Activated CD4-positive, alpha-beta T cell treated with anti-CD3 and anti-CD28 coated beads, Interleukin-2, amount 50 U/mL, for 48 hours (primary cell): ENCODE measurements at places on chromosomes 6 and 20.

DNA sequence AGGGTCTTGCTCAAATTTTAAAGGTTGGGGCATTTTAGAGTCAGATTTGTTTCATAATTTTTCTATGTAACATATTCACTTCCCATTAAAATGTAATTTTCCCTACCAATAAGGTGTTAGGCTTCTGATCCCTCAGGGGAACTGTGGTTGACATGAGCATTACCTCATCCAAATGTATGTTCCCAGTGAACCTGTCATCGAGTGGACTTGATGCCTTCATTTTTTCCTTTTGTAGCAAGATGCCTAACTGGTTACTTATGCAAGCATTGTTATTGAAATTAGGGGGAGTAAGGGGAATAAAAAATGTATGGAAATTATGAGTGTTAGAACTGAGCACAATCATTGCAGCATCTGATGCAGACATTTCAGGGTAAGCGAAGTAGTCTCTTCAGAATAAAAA is 360.5 kb downstream of the BCKDHB start:
- DNase-seq: no peak

DNA sequence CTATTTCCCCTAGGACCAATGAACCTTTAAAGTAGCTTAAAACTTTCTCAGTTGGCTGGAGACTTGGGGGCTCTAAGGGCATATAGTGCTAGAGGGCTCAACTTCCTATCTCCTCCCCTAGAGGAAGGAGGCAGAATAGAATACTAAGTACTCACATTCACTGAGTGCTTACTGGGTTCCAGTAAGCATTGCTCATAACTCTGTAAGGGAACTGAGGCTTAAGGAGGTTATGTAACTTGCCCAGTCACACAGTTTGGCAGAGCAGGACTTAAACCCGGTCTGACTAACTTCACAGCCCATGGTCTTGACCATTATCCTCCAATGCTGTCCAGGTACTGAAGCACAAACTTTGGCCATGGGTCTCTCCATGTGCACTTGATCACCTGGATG is 12.5 kb downstream of the SESN1 start:
- no peak for DNase-seq

GRCh38 chr20:23666698-23667097 is 22.1 kb downstream of the CST4 start:
- DNase-seq: no peak

DNA sequence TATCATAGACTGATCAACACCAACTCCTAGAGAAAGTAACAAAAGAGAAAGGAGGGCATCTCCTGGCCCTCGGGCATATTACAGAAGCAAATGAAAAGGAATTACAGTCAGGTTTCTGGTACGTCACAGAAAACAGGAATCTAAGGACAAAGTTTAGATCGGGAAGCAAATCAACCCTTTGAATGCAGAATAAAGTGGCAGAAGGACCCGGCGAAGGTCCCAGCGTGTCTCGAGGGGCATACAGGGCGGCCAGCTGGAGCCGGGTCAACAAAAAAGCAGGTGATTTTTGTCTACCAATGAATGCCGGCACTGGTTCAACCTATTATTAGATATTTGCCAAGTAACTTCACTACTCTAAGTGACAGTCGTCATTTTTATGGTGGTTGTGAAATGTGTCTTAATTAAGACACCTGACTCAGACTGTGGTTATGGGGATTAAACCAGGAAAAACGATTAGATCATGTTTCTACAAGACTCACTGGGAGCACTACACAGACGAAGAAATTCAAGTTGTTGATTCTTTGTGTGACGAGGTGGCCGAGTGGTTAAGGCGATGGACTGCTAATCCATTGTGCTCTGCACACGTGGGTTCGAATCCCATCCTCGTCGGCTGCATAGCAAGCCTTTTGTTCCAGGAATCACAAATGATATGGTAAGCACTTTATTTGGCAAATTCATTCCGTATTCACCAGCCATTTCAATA is 12.4 kb upstream of the ZSCAN9 start:
- DNase-seq: peak; percentile 83

GRCh38 chr6:156650896-156651390 is 126.2 kb upstream of the ARID1B start:
- DNase-seq: no peak

GRCh38 chr6:16049168-16049567 is 79.7 kb upstream of the MYLIP start:
- DNase-seq: no peak

- DNase-seq: no peak
These were observed 534.0 kb upstream of the JARID2 start for GRCh38 chr6:14711704-14712379.

- DNase-seq: no peak
These were observed 9.2 kb upstream of the ZBTB9 start for GRCh38 chr6:33445119-33445603.

GRCh38 chr6:160730911-160731310 is 28.9 kb downstream of the PLG start:
- DNase-seq: no peak

- no peak for DNase-seq
These were observed 132.8 kb upstream of the AGPAT4 start for GRCh38 chr6:161406646-161407045.

- DNase-seq: no peak
These were observed 554.2 kb downstream of the CDH26 start for GRCh38 chr20:60512443-60512842.

GRCh38 chr6:65790666-65791065 is 83.6 kb upstream of the EYS start:
- no peak for DNase-seq
